ENCODE measurements at places on chromosomes 4 and X.

- no peak for DNase-seq
Observed at GRCh38 chr4:78599931-78600375, 48.4 kb downstream of the ANXA3 start.

DNA sequence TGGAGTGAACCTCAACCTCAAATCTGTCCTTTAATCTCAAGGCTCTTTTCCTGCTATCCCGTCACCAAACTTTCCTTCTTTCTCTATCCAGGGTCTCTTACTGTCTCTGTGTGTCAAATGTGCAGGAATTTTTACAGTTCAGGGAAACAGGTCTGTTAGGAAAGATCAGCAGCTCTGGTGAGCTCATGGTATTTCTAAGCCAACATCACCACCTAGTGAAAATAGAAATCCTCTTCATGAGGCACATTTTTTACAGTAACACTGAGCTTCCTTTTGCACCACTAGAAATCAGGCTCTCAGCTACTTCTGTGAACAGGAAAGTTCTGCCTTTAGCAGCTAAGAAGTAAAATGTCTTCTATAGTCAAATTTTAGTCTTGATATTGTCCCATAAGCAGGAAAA is 39.6 kb downstream of the NUDT11 start:
- no peak for DNase-seq

DNA sequence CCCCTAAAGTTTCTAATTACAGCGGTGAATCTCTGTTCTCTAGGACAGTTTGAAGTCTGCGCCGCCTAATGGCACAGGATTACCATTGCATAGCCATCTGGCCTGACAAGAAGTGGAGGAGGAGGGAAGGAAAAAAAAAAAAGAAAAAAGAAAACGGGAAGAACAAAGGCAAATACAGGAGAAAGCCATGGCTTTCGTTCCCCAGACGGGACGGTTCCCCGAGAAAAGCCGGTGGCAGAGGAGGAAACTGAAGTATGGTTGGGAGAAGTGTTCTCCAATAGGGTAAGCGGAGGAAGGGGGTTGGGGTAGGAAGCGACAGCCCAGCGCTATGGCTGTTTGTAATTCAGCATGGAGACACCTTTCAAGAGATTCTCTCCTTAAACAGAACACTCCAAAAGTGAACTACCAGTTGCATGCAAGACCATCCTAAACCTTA is 80.8 kb downstream of the HMGN5 start:
- no peak for DNase-seq

- DNase-seq: no peak
Observed at GRCh38 chrX:49059201-49059600, 402 bp downstream of the CCDC120 start.

- no peak for DNase-seq
Observed at GRCh38 chr4:165060938-165061337, 7.3 kb downstream of the TRIM75 start.

DNA sequence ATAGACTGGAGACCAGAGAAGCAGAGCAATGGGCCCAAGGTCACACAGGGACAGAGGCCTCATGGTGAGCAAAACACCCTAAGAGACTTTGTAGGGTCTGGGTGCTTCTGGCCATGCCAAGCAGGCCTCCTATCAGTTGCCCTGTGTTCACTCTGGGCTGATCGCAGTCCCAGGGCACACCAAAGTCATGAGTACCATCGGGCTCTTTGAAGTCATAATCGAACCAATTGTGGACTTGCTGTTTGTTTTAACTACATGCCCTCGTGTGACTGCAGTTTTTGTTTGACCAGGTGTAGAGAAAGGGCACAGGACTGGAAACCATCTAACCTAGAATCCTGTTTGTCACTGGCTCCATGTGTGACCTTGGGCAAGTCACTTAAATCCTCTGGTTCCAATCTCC is 172.5 kb upstream of the CPEB2 start:
- no peak for DNase-seq

DNA sequence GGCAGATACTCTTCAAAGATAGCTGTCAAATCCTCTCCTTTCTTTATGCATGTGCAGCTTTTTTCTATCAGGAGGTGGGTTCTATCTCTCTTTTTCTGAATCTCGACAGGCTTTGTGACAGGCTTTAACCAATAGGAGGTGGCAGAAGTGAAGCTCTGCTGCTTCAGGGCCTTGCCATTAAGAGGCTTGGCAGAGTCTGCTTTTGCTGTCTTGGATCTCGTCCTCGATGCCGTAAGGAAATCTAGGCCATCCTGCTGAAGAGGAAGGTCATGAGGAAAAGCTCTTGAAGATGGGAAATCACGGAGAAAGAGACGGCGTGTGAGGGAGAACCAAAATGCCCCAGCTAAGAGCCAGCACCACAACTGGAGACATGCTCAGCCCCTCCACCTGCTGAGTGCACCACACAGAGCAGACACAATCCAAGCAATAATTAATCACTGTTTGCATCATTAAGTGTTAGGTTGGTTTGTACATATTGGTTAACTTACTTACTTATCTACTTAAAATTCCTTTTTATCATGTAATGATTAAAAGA is 92.2 kb downstream of the DDIT4L start:
- no peak for DNase-seq

DNA sequence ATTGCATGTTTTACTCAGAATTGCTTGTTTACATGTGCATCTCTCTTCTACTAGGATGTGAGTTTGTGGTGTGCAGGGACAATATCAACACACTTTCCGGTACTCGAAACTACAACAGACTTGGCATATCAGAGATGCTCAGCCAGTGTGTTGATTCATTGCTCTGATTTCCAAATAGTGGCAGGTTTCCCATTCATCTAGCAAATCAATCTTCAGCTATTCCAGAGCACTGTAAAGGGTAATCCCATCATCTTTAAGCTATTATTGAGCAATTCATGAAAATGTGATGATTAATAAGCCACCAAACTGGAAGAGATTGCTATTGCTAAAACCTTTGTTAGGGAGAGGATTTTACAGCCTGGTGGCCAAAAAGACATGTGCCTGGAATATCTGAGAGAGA is 574.2 kb upstream of the CPEB2 start:
- DNase-seq: no peak
